GM23248 (cell line): ENCODE measurements at places on chromosomes 2 and 18.

DNA sequence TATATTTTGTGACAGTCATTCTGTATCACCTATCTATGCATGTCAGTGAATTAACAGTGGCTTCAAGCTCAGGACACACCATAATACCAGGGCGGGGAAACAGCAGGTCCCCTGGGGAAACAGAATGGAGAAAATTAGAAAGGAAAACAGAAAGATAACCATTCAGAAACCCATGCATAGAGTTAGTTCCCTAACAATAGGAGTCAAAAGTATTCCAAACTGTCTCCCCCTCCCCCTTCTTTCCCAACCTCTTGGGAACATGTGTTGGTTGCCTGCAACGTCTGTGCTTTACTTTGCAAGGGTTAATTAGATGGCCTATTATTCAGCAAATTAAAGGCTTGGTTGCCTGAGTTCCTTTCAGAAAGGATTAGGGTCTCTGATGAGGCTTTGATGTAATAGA lies 176.4 kb downstream of the MYO3B start:
- no peak for DNase-seq

DNA sequence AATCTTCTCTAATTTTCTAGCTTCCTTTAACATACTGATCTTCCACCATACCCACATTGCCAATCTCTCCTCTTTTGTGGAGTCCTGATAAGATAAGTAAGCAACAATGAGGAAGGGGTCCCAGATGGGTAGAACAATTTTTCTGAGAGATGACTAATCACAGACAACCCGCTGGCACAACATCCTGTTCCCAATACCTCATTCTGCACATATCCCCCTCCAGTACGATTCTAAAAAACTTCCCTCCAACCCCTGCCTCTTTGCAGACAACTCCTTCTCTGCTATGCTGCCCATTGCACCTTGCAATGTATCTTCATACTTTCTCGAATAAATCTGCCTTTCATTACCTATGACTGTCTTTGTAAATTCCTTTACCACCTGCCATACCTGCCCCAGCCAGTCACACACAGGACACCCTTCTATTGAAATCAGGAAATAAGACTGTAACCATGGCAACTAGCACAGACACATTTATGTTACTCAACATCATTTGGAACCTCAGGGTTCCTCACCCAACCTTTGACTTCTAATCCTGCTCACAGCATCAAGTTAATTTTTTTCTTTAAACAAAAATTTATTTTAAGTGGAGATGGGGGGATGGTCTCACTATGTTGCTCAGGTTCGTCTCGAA lies 7.4 kb upstream of the EXOC6B start:
- no peak for DNase-seq

GRCh38 chr2:202721621-202722020 lies 86.9 kb downstream of the FAM117B start:
- peak; percentile 36 for DNase-seq

- DNase-seq = no peak
Measured at GRCh38 chr2:78928502-78928901, 97.0 kb upstream of the REG3G start.

GRCh38 chr2:209388446-209389037 lies 35.3 kb upstream of the MAP2 start:
- DNase-seq = no peak

DNA sequence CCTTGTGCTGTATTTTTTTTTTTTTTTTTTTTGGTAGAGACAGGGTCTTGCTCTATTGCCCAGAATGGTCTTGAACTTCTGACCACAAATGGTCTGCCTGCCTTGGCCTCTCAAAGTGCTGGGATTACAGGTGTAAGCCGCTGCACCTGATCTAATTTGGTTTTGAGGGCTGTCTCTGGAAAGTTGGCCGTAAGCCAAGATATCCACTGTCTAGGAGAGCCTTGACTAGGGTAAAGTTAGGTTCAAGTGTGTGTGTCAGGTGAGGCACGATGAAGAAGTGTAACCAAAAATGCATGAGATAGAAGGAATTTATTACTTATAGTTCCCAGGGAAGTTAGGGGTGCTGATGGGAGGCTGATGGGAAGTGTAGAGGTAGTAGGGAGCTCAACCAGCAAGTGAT lies 46.7 kb downstream of the INO80C start:
- DNase-seq = no peak

DNA sequence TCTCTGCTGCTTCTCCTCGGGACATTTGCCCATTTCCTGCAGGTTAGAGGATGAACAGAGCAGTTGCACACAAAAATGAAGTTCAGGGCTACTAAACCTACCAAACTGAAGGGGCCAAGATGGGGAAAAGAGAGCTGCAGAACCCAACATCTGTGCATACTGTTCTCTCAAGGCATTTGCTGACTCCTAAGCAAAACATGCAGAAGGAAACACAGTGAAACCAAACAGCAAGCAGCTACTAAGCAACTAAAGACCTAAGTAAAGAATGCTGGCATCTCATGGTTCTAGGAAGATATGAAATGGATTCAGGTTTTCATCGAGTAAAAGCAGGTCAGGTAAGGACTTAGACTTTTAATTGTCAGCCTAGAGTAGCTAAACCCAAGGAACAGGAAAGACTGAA lies 111.9 kb upstream of the SYT4 start:
- DNase-seq = no peak

DNA sequence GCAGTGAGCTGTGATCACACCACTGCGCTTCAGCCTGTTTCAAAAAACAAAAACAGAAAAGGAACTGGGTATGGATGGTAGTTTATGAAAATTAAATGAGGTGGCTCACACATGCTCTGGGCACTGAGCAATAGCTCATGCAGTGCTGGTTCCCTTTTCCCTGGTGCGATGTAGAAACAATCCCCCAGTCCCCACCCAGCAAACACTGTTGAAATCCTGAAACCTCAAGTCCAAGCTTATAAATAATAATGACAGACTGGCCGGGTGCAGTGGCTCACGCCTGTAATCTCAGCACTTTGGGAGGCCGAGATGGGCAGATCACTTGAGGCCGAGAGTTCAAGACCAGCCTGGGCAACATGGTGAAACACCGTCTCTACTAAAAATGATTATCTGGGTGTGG lies 55.4 kb upstream of the SMAD2 start:
- DNase-seq = no peak

- DNase-seq = peak; percentile 54
Measured at GRCh38 chr2:219713110-219713509, 85.7 kb downstream of the SLC4A3 start.

- no peak for DNase-seq
Measured at GRCh38 chr2:231139796-231140195, 15.0 kb upstream of the HTR2B start.

- DNase-seq = peak; percentile 60
Measured at GRCh38 chr2:148238561-148238960, 217.7 kb downstream of the MBD5 start.

GRCh38 chr2:37568565-37568964 lies 102.9 kb downstream of the CDC42EP3 start:
- DNase-seq = no peak

DNA sequence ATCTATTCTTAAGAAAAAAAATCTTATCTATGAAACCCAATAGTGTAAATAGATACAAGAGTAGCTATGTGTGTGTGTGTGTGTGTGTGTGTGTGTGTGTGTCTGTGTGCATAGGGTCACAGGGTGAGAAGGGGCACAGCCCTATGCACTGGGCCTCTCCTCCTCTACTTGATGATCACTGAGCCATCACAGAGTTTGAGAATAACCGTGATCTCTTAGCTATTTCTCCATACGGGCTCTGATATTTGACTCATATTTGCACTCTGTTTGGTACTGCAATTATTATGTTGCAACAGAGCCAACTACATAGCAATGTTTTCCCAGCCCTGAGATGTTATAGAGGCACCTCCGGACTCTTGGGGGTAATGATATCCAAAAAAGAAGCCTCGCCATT lies 28.8 kb upstream of the SLC40A1 start:
- DNase-seq = peak; percentile 80

DNA sequence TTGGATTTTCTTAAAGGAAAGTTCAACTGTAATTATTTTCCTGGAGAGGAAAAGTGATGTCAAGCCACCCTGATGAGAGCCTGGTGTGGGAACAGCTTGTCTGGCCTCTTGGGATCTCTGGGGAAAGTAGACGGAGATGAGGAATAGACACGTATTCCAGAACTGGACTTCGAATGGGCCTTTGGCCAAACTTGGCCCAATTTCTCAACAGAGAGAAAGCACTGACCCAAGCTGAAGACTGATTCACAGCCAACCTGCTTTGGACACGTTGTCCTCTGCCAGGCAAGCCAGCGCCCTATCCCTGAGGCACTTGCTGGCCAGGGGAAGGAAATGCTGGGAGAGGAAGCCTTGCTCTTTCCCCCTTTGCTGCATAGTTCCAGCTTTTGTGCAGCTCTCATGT lies 70.8 kb upstream of the CTAGE1 start:
- DNase-seq = peak; percentile 27
